ENCODE measurements at places on chromosomes 3 and 15. TPM values are rescaled to one million over a fixed set of nuclear protein-coding genes. Genes with fewer than 3 reads are reported as not detected.

Gene CSPG4
- total RNA-seq = not detected

Gene UROC1
- total RNA-seq = not detected

Gene POPDC2
- 5.5 TPM for total RNA-seq

GRCh38 chr3:10463533-10464434, 41.6 kb downstream of the ATP2B2 start:
- DNase-seq = no peak

DNA sequence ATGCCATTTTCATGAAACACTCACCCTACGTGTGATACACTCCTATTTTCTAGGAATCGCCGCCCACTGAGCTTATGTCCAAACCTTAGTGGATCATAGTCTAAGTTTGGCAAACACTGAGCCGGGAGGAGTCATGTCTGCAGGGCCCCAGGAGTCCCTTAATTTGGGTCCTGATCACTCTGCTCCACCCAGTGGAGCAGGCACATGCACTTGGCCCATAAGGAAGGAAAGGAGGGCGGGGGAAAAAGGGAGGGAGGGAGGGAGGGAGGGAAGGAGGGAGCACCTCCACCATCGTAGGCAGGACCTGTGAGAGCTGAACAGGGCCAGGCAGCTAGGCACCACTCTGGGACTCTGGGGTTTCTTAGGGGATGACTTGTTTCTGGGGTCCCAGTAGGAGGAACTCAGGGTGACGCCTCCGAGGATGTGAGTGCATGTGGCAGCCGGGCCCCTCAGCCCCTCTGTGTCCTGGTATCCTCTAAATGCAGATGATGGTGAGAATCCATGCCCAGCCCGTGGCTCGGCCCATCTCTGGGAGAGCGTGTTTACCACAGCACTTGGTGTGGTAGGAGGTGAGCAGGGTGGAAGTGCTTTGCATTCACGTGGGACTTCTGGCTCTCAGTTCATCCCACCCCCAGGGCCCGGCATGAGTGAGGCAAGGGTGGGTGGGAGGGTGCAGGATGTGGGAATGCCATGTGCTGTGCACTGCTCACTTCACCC, 109.4 kb downstream of the KLF13 start:
- DNase-seq = no peak

Gene SCAMP5
- 0.44 TPM for total RNA-seq

Gene ACKR2
- 0.76 TPM for total RNA-seq

- DNase-seq = no peak
These were observed 52.7 kb downstream of the VGLL4 start for GRCh38 chr3:11591002-11591355.

Gene PRKAR2A
- 27.4 TPM for total RNA-seq

DNA sequence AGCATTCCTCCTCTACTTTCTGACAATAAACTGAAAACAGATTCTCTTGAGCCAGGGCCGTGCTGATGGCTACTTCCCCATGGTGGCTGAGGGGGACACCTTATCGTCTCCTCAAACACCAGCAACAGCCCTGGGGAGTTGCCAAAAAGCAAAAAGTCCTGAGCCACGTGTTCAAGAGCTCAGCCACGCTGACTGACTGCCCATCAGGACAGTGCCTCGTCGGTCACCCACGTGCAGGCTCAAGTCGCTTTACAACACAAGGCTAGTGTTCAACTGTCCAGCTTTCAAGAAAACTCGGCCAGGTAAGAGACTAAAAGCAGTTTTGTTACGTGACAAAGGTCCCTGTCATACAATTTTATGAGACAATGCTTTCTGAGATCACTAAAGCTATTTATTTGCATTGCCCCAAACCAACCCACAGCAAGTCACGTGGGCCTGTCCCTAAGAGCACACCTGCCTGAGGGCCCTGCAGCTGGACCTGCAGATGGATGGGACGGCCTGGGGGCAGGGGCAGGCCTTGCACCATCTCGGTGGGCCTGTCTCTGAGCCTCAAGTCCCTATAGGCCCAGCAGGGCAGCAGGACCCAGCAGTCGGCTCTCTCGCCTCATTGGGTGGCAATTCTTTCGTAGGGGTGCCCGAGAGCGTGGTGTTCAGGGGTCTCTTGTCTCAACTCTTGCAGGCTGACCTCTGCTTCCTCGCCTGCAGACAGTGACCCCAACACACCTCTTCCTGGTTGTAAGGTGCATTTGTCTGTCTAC, 42.7 kb downstream of the NIPA2 start:
- no peak for DNase-seq

Gene CYP8B1
- not detected for total RNA-seq

- DNase-seq = no peak
These were observed 634.8 kb downstream of the MECOM start for GRCh38 chr3:169028716-169029115.

Gene MESP2
- total RNA-seq = 0.40 TPM

Gene LMCD1
- 6.0 TPM for total RNA-seq

Gene P2RY13
- total RNA-seq = 0.33 TPM

DNA sequence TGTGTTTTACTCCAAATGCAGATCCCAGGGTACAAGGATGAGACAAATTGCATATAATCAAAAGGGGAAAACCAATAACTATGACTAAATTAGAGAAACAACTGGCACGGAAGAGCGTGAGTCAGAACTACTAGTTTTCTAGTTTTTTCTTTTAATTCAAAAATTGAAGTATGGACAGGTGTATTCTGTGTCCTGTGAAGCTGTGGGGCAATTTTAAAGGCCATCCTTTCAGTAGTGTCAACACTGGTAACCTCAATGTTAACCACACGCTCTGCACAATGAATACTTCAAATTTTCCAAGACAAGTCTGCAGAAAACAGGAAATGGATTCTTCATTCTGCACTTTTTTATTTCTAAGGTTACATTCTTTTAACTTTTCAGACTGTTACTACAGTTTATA, 32.5 kb upstream of the GOLGA8A start:
- no peak for DNase-seq

GRCh38 chr3:71395927-71396695, 187.4 kb downstream of the FOXP1 start:
- no peak for DNase-seq

DNA sequence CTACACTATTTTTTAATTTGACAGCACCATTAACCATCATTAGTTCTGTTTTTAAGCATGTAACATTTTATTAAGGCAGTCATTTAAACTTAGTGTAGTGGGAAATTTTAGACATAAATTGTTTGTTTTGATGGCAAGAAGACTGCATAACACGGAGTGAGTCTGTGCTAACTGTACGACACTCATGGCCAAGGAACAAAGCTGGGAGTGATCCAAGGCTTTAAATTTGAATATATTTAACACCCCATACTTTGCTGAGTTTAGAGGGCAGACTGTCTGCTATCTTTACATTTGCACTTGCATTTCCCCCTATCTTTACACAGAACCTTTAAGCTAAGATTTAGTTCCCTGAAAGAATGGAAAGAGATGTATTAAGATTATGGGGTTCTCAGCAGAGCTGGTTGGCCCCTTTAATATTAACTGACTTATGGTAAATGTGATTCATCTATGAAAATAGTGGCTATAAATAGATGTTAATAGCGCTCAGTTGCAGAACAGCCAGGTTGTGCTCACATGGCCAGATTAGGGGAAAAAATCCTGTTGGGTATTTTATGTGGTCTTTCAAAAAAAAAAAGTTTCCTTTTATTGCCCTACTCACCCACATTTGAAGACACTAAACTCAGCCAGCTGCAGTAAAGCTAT, 120.7 kb downstream of the CMSS1 start:
- DNase-seq = no peak

DNA sequence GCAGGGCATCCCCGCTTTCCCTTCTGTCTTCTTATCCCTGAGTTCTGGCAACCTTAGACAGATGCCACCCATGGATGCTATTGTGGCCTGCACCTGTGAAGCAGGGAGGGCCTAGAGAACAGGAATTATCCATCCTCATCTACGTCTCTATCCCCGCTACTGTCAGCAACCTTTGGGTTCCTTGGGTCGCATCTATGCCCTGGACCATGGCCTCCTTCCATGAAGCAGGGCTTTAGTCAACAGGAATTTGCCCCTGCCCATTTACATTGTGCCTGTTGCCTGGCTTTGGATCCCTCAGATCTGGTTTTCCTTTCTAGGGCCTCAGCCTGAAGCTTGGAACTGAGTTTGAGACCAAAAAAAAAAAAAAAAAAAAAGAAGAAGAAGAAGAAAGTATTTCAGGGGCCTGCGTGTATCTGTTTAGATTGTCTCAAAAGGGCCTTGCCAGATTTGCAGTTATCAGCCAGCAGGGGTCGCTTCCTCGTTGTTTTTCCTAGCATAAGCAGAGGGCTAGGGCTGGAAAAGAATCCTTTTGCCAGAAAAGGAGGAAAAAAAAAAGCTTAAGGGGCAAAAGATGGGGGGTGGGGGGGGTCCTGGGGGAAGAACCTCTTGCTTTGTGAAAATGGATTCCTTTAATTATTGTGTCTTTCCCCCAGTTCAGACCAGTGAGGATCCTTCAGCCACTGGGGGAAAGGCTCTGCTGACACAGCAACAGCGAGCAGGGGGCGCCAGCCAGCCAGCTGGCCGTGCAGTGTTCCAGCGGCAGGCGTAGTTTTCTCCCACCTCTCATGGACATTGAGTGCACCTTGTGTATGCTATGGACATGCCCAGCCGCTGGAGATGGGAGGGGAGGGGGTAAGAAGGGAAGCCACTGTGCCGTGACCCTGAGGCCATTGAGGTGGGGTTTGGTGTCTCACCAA, 65.7 kb upstream of the ALDH1L1 start:
- no peak for DNase-seq

- no peak for DNase-seq
These were observed 2.5 kb upstream of the PLD1 start for GRCh38 chr3:171812811-171813210.

- DNase-seq = no peak
These were observed 23.3 kb upstream of the DOCK3 start for GRCh38 chr3:50651445-50651844.

Gene RAB5A
- 45.2 TPM for total RNA-seq

Gene GANC
- 72.2 TPM for total RNA-seq
